ENCODE measurements at places on chromosomes 2 and 18. TPM values are rescaled to one million over a fixed set of nuclear protein-coding genes. Genes with fewer than 3 reads are reported as not detected.

Gene MAB21L4
- not detected for total RNA-seq

Gene RAB6C
- not detected for total RNA-seq

Gene CROCC2
- not detected for total RNA-seq

Gene SALL3
- not detected for total RNA-seq

Gene MAPK4
- not detected for total RNA-seq

Gene SLC25A52
- total RNA-seq = 0.17 TPM

Gene NCK2
- total RNA-seq = 47.4 TPM

Gene EFHD1
- not detected for total RNA-seq

Gene MARCHF4
- under 0.01 TPM for total RNA-seq

Gene QPCT
- 0.43 TPM for total RNA-seq

Gene VWC2L
- total RNA-seq = not detected

Gene ATP6V1C2
- total RNA-seq = under 0.01 TPM

Gene SANBR
- 13.0 TPM for total RNA-seq

Gene NEU2
- total RNA-seq = not detected

Gene LIPT1
- 4.2 TPM for total RNA-seq

Gene SPEG
- total RNA-seq = not detected

Gene RAX
- total RNA-seq = not detected

Gene FBXO36
- total RNA-seq = 1.6 TPM

Gene PCARE
- total RNA-seq = not detected

Gene CDH20
- total RNA-seq = 0.11 TPM
